ENCODE measurements at places on chromosomes 3 and 15.

GRCh38 chr15:80985981-80986380 is 3.6 kb downstream of the MESD start:
- no peak for DNase-seq

- DNase-seq = no peak
These were observed 427.5 kb downstream of the TUSC7 start for GRCh38 chr3:117137065-117137464.

DNA sequence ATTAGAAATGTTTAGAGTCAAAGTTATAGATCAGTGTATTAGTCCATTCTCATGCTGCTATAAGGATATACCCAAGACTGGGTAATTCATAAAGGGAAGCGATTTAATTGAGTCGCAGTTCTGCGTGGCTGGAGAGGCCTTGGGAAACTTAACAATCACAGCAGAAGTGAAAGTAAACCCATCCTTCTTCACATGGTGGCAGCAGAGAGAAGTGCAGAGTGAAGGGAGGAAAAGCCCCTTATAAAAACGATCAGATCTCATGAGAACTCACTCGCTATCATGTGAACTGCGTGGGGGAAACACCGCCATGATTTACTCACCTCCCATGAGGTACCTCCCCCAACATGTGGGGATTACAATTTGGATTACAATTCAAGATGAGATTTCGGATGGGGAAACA is 871.5 kb downstream of the DIPK2A start:
- no peak for DNase-seq

DNA sequence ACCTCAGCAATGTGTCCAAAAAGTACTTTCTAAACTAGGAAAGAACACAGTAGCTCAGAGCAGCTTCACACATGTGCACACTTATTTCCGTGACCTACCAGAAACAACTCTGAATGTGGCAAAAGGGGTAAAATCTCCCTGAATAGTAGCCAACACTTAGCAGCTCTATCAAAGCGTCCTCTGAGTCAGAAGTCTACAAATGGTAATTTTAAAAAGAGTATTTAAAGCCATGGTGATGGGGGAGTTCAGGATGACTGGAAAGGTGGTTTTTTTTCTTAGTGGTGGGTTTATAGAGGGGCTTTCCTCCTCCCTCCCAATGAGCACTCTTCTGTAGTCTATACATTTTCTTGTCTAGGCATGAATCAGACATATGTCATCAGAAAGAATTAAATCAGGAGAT is 223.8 kb upstream of the PRICKLE2 start:
- no peak for DNase-seq

DNA sequence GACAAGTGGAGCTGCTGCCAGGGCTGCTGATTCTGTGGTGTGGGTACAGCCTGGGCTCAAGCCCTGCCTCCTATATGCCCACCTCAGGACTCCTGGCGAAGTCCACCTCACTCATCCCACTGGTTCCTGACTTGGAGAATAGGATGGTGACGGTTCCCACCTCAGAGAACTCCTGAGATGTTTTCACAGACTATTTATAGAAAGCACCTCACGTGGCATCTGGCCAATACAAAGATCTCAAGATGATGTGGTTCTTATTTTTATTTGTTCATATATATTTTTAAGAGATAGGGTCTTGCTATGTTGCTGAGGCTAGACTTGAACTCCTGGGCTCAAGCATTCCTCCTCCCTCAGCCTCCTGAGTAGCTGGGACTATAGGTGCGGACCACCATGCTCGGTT is 236.9 kb upstream of the BHLHE40 start:
- no peak for DNase-seq

DNA sequence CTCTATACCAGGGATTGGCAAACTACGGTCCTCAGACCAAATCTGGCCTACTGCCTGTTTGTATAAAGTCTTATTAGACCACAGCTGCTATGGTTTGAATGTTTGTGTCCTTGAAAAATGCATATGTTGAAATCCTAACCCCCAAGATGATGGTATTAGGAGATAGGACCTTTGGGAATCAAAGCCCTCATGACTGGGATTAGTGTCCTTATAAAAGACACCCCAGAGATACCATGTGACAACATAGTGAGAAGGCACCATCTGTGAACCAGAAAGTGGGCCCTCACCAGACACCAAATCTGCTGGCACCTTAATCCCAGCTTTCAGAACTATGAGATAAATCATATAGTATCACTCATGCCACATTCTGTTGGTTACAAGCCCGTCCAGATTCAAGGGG is 7.4 kb downstream of the HMCES start:
- no peak for DNase-seq

- no peak for DNase-seq
These were observed 2.7 kb downstream of the PRKCD start for GRCh38 chr3:53163444-53164387.

DNA sequence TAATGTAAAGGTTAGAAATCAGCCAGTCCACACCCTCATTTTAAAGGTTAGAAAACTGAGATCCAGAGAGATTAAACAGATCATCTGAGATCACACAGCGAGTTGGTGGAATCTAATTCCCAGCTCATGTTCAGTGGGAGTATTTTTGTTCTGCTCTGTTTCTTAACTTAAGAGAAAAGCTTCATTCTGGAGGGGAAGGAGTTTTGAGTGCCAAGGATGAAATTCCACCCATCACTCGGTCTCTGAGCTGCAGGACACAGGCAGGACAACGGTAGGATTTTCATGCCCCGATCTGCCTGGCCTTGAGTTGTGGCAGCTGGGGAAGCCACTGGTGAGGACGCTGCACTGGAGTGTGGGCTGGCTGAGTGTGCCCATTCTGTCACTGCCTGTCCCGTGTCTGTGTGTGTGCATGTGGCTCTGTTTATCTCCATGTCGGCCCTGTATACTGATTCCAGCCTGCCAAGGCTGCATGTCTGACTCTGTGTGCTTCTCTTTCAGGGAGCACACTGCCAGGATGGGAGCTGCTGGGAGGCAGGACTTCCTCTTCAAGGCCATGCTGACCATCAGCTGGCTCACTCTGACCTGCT is 94.3 kb downstream of the CEMIP start:
- no peak for DNase-seq

Measured in NCI-H2081 treated with DMSO at 0.1 percent for 48 hours (cell line).